Urothelium cell line (cell line): ENCODE measurements at places on chromosomes 12 and 14.

DNA sequence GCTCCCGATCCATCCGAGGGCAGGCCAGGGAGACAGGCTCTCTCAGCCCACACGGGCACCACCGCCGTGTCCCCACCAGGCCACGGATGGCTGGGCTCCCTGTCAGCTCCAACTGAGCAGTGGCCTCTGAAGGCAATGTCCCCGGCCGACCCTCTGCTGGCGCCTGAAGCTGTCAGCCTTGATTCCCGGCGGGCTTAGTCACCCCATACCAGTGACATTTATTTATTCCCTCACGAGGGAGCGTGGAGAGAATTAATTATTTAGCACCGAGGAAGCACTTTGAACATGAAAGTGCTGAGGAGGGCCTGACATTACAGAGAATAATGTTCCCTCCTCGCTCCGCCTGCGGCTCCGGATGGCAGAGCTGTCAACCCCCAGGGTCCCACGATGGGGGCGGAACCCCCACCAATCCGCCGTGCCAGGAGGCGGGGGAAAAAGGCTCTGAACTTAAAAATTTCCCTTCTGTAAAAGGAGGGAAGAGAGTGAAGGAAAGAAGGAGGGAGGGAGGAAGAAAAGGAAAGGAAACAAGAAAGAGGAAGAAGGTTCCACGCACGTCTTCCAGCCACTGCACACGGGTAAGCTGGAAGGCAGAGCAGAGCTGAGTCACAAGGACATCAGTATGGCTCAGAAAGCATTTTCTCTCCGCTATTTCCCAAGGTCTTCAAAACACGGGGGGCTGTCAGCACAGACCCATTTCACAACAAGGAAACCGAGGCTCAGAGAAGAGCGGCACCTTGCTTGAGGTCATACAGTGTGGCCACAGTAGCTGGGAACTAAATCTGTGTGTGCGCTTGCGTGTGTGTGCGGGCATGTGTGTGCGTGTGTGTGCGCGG lies 108.7 kb upstream of the NCOR2 start:
- DNase-seq: no peak

- DNase-seq: no peak
Measured at GRCh38 chr12:15634010-15634683, 155.0 kb downstream of the EPS8 start.

DNA sequence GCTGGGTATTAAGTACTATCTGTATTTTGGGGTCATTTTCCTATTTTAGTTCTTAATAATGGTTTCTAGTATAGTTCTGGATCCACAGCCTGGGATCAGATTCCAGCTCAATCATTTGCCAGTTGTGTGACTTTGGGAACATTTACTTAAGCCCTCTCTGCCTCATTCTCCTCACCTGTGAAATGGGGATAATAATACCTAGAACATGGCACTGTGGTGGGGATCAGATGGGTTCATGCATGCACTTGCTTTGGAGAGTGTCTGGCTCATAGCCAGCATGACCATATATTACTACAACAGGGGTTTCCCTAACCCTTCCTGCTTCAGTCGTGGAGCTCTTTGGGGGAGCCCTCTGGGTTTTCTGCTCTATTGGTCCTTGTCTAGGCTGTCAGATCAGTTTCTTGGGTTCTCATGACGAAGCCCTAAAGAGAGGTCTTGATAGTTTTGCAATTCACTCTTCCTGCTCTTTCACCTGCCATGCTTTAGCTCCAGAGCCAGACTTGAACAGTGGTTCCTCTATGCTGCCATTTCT lies 34.1 kb upstream of the SMOC1 start:
- no peak for DNase-seq

- DNase-seq: no peak
Measured at GRCh38 chr14:77007975-77008421, 20.5 kb downstream of the IRF2BPL start.

GRCh38 chr14:22721213-22721612 lies 45.3 kb upstream of the OXA1L start:
- no peak for DNase-seq

DNA sequence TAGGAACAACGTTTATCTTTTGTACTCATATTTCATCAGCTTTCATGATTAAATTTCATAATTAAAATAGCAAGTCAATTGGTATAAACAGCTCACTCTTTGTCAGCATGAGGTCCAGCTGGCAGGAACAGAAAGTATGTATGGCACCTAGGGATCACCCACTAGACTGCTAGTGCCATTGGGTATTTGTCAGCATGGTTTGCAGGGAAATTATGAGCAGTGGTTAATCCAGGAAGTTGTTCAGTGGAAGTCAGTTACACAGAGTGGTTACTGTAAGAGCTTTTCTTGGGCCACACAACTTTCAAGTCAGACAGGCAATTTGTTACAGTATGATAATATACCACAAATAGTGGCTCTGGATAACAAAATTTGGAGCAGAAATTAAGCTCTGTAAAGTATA lies 340.3 kb upstream of the RGS6 start:
- DNase-seq: peak; percentile 45

DNA sequence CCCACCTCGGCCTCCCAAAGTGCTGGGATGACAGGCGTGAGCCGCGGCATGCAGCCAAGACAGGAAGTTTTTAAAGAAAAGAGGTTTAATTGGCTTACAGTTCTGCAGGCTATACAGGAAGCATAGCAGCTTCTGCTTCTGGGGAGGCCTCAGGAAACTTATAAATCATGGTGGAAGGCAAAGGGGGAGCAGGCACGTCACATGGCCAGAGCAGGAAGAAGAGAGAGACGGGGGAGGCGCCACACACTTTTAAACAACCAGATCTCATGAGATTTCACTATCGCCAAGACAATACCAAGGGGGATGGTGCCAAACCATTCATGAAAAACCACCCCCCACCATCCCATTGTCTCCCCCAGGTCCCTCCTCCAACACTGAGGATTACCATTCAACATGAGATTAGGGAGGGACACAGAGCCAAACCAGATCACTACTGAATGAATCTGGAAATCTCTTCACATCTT lies 14.1 kb downstream of the CCDC63 start:
- DNase-seq: no peak

GRCh38 chr12:49794811-49795653 lies 33.2 kb downstream of the NCKAP5L start:
- DNase-seq: no peak

- no peak for DNase-seq
Measured at GRCh38 chr12:54561164-54561563, 11.8 kb downstream of the PDE1B start.

DNA sequence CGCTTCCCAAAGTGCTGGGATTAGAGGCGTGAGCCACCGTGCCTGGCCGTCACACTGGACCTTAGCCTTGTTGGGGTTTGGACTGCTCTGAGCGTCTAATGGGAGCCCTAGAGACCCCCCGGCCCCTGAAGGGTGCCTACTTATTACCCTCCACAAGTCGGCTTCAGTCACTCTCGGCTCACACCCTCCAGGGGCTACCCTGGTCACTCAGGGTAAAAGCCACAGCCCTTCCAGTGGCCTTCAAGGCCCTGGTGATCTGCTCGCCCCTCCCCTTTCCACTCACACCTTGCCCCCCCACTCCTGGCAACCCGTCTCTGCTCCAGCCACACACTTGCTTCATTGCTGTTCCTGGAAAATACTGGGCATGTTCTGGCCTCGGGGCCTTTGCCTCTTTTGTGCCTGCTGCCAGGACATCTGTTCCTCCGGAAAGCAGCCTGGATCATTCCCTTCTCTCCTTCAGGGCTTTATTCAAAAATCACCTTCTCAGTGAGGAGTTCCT lies 3.6 kb upstream of the MORN3 start:
- DNase-seq: no peak

DNA sequence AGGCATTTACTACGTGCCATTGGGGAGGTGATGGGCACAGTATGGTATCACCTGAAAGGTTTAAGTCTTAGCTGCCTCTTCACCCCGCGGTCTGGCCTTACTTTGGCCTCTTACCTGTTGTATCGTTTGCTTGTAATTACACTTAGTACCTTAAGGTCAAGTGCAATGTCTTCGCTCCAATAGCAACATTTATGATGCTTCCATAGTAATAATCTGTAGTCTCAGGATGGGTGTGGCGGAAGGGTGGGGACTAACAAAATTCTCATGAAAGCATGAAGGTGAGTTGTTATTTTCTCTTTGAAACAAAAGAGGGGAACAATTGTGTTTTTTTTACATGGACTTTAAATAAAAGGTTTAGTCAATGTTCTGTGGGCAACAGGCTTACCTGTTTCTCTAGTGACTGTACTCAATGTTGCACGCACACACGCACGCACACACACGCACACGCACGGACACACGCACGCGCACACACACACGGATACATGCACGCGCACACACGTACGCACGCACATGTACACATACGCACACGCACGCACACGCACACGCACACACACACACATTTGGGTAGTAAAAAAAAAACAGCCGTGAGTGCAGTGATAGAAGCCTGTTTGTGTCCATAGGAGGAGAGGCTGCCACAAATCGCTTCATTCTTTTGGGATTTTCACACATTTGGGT lies 91.4 kb downstream of the DNAH10 start:
- no peak for DNase-seq

DNA sequence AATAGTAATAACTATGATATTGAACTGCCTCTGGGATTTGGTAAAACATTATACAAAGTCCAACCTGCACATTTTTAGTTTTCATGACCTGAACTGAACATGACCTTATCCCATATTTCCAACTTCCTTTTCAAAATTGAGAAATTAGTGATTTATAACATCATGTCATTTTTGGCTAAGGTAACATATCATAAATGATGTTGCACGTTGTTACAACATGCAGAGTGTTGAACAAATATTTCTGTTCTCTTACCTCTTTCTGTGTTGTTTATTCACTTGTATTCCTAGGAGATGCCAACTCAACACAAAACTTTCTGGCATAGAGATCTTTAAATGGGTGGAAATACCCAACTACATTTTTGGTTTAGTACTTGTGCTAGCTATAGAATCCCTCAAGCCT lies 496.0 kb downstream of the SLC6A15 start:
- DNase-seq: no peak

DNA sequence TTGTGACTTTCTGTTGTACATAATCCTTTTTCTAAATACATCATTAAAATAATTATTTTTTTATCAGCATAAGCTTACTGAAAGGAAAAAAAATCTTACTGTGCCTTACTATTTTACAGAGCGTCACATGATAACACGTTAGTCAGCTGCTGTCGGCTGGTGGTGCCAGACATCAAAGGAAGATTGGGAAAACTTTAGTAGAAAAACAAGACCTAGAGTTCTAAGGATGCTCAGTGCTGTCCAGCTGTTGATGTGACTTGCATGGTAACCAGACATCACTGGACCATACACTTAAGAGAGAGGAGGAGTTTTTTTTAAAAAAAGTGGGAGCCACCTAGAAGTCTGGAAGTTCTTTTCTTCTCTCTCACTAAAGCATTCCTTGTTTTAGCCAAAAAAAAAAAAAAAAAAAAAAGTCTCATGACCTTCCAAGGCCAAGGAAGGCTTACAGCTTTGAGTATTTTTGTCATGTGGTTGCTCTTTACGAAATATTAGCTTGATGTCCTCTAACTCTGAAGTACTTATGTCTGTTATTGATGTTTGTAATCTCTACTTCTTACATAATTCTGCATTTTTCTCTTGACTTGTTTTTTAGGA lies 4.5 kb downstream of the RASSF8 start:
- DNase-seq: no peak

GRCh38 chr12:11408096-11408495 lies 12.7 kb upstream of the PRB2 start:
- no peak for DNase-seq

DNA sequence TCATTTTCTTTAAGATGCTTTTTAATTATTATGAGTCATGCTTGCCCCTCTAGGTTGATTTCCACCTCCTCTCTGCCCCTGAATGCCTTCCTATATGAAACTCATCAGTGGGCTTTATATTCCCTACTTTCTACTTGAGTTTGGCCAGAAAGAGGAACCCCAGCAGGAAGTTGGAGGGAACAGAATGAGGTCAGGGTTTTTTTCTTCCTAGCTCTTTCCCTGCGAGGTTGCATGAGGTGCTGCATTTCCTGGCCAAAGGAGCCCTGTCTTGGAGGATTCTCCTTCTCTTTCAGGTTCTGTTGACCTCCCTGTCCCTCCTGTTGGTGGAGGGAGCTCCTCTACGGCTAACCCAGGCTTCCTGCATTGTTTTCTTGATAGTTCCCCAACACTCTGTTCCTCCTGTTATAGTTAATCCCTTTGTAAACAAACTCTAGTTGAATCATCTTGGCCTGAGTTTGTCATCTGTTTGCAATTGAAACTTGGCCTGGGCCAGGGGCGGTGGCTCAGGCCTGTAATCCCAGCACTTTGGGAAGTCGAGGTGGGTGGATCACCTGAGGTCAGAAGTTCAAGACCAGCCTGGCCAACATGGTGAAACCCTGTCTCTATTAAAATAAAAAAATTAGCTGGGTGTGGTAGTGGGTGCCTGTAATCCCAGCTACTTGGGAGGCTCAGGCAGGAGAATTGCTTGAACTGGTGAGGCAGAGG lies 15.3 kb upstream of the SPIC start:
- DNase-seq: peak; percentile 18

GRCh38 chr14:77058117-77058516 lies 29.6 kb upstream of the IRF2BPL start:
- no peak for DNase-seq

- no peak for DNase-seq
Measured at GRCh38 chr12:108861878-108862587, 4.7 kb upstream of the SSH1 start.

- peak; percentile 66 for DNase-seq
Measured at GRCh38 chr12:46825591-46826414, at the start of gene SLC38A4. Gene SLC38A4, minus strand, starts transcription at chr12:46825997. Its CDS starts 32,926 bp downstream, at chr12:46793071.

GRCh38 chr14:60095781-60096450 lies 4.2 kb downstream of the PCNX4 start:
- DNase-seq: no peak

DNA sequence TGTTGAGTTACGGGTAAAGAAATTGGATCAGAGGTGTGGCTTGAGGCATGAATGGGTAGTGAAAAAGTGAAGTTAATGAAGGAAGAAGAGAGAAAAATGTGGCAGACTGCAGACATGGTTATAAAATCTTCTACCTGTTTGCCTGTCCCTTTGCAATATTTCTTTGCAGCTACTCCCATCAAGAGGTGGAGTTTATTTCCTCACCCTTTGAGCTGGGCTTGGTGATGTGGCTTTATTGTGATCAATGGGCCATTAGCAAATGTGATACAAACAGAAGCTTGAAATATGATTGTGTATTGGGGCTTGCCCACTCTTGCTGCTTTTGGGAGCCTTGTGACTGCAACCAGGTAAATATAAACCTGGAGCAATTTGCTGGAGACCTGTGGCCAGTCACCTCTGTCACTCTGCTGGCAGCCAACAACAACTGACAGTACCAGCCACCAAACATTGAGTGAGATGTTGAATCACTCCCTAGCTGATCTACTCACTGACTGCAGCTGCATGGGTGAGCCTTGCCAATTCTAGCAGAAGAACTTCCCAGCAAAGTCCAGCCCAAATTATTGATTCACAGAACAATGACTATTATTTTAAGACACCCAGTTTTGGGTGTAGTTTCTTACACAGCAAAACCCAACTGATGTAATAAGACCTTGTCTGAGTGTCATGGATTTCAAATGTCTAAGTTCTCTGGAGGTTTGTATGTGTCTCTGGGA lies 151.0 kb upstream of the ATP2B1 start:
- DNase-seq: no peak
